ENCODE measurements at places on chromosomes 16 and 17.

DNA sequence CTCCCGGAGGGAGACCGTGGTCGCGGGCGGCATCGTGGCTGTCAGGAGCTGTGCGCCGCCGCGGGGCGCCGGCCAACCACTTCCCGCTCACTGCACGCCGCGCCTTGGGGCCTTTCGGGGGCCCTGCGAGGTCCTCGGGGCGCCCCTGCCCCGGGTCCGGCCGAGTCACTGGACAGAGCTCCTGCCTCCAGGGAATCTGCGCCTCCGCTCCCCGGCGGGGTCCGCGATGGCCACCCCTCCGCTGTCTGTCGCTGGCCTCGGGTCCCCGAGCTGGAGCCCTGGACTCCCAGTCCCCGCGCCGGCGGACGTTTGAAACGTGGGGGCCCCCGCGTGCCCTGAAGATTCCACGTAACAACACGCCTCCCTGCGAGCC is at the start of gene QRICH2:
Gene QRICH2 (minus strand): TSS at position 311 of the 373 bp plus-strand sequence. CDS start 278 bp downstream, at position 33.
- no peak for DNase-seq

DNA sequence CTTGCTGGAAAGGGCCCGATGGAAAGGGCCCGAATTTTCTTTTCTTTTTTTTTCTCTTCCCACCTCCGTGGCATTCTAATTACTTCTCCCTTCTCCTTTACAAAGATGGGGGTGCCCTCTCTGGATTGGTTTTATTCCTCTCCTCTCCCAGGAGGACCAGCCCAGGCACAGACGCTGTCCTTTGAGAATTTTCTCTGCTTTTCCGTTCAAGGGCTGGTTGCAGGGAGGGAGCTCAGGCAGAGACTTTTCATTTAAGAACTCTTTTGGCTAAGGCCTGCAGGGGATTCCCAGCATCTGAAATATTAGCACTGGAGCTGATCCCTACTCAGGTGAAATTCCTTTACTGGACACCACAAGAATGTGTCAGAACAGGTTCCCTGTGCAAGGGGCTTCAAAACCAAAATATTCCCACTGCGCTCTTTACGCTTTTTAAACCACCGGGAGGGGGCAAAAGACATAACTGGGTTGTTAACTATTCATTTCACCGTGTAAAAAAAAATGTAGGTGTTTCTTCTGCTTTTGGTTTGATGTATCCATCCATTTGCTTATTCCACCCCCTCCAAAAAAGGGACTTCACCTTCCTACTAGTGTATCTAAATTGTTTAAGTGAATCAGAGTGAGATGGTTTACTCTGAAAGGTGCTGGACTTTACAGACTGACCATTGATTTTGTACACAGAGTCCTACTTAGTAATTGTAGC is 1.4 kb downstream of the NFAT5 start:
- no peak for DNase-seq

- DNase-seq = no peak
Observed at GRCh38 chr16:54822492-54822891, 108.2 kb upstream of the IRX5 start.

- DNase-seq = no peak
Observed at GRCh38 chr17:67571478-67571877, 146.3 kb upstream of the NOL11 start.

DNA sequence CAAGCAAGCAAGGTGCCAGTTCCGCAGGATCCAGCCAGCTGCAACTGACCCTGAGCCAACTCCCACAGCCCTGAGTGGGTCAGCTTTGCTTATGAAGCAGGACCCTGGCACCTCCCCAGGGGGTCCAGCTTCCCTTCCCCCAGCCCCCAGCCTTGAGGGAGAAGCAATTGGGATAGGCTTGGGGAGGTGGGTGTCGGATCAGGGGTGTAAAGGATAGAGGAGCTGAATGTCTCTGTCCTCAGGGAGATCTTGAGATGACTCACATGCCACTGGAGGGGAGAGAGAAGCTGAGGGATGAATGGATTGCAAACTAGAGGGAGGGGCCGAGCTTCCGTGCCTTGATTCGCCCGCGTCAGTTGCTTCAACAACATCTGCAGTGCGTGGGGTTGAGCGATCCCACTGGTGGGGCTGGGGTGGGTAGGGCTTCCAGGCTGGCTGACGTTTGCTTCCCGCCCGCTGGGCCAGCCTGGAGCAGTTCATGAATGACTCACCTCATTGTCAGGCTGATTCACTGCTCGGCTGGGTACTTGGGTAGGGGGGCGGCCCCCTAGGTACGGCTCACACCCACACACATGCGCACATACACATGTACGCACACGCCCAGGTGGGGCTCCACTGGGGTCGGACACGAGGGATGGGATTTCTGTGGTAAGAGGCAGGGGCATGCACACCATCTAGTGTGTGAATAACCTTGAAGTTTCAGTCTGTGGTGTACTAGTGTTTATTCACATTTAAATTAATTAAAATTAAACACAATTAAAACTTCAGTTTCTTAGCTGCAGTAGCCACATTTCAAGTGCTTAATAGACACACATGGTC is 3.6 kb upstream of the HROB start:
- peak; percentile 46 for DNase-seq

GRCh38 chr16:17026600-17027242 is 444.0 kb downstream of the XYLT1 start:
- peak; percentile 32 for DNase-seq

GRCh38 chr16:19033761-19034160 is 33.7 kb upstream of the COQ7 start:
- no peak for DNase-seq

DNA sequence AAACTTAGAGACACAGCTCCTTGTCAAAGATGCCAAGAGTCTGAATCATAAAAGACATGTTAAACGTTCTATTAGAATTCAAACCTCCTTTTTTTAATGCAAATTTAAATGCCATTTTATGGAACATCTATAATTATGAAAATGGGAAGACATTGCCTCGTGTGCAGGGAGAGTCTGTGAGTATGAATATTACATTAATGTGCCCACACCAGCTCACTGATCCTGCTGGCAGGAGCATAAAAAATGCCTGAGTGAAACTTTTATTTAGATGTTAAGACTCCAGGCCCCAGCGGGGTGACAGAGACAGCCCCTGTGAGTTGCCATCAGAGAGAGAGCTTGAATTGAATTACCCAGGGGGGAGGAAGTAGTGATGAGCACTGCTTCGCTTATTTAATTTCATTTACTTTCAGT is 84.8 kb downstream of the SNX11 start:
- DNase-seq = no peak

- no peak for DNase-seq
Observed at GRCh38 chr17:51354936-51355335, 94.6 kb downstream of the UTP18 start.

DNA sequence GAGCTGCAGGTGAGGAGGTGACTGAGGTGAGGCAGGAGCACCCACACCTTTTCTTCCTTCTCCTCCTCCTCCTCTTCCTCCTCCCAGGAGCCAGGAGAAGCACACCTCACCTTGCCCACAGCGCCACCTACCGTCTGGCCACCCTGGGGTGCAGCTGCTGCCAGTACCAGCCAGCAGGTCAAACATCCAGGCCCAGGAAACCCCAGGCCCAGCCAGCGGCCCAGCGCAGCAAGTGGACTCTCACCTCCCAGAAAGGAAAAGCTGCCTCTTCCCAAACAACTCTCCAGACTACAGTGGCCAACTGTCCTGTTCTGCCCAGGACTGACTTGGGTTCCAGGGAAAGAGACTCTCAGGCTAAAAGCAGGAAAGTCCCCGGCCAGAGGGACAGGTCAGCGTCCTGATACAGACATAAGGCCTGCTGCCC is 22.7 kb downstream of the PEMT start:
- DNase-seq = peak; percentile 47

- DNase-seq = no peak
Observed at GRCh38 chr17:79825580-79825921, 13.7 kb downstream of the CBX4 start.

GRCh38 chr17:74920642-74921025 is 2.4 kb downstream of the USH1G start:
- no peak for DNase-seq

- DNase-seq = peak; percentile 31
Observed at GRCh38 chr17:1484676-1485422, 7.6 kb downstream of the MYO1C start.

DNA sequence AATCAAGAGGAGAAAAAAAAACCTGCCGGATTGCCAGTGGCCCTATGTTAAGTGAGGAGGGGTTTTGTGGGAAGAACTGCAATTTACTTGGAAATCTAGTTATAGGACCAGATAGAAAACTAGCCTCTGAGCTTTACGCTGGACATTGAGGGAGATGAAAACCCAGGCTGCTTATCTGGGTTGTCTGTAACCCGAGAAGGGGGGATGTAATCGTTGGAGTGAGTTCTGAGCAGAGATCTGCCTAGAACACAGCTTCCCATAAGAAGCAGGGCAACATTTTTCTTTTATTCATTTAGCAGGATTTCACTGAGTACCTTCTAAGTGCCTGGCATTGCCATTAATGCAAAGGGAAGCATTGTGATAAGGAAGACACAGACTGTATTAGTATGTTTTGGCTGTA is 70.6 kb downstream of the KATNIP start:
- no peak for DNase-seq

DNA sequence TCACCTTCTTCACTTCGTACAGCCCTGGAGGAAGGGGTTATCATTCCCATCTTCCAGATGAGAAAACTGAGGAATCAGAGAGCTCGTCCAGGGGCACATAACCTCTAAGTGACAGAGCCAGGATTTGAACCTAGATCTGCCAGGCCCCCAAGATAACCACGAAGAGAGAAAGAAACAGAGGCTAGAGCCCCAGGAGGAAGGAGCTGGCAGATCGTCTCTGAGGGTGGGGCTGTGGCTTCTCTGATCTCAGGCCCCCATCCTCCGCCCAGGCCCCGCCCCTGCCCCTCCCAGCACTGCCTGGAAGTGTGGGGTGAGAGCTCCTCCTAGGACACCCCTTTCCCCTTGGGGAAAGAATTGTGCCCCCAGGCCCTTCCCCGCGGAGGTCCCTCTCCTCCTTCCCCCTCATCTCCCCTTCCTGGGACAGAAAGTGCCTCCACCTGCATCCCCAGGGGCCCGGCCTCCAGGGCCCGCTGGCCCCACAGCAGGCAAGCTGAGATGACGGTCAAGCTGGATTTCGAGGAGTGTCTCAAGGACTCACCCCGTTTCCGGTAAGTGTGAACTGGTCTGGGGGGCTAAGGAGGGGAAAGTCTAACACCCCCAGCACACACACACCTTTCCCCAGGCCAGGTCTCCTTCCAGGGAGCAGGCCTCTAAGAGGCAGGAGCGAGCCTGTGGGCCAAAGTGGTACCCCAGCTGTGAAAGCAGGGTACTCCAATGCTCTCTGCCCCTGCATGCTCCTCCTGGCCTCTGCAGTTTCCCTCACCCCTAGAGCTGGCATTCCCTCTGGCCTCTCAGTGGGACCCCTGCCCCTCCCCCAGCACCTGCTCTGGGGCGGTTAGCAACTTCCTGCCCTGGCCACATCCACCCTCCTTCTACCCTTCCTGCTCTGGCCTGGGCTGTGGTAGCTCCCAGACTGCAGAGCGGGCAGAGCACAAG is at the start of gene ACAP1:
Gene ACAP1 (plus strand): TSS at position 290 of the 936 bp plus-strand sequence. CDS start 206 bp downstream, at position 496.
- DNase-seq = peak; percentile 80

- no peak for DNase-seq
Observed at GRCh38 chr16:78494674-78495073, 395.2 kb downstream of the WWOX start.

GRCh38 chr16:56424791-56425438 is 430 bp downstream of the AMFR start:
- DNase-seq = peak; percentile 23

DNA sequence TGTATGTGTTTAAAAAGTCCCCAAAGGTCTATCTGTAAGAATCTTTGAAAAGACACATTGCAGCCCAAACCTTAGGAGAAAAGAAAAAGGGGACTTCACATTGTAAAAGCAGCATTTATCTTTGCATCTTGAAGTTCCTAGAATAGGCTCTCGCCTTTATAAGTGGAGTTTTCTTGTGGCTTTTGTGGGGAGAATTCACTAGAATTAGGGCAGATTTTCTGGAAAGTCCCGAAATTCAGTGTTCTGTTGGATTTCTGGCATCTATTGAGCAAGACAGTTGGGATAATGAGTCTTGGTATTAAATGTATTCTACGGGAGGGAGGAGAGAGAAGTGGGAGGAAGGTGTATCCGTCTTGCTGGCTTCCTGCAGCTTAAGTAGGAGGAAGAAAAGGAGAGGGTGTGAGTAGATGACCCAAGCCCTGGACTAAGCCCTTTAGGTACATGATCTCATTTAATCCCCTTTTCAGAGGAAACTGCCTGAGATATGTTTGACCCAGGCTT is 62.6 kb downstream of the PRKCA start:
- no peak for DNase-seq

GRCh38 chr17:73630531-73630930 is 13.7 kb downstream of the SDK2 start:
- no peak for DNase-seq

- no peak for DNase-seq
Observed at GRCh38 chr16:68227850-68228553, 7.9 kb downstream of the ESRP2 start.

- no peak for DNase-seq
Observed at GRCh38 chr16:52090080-52090479, 456.9 kb downstream of the TOX3 start.

GRCh38 chr16:49921791-49922456 is 66.0 kb upstream of the ZNF423 start:
- DNase-seq = peak; percentile 23

DNA sequence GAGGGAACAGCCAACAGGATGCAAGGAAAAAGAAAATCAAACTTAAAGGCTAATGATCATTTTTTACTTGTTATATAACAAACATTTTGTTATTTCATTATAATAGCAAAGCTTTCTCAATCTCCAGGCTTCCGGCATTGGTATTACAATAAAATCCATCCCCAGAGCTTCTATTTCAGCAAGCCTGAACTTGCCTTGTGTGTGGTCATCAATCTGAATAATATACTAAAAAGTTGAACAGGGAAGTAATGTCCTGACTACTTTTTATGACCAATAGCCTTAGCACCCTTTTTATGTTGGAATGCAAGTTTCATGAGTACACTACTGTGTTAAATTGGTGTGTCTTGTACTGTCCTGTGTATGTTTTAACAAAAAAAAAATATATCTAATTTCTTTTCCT is 27.1 kb upstream of the VWA3A start:
- DNase-seq = no peak

DNA sequence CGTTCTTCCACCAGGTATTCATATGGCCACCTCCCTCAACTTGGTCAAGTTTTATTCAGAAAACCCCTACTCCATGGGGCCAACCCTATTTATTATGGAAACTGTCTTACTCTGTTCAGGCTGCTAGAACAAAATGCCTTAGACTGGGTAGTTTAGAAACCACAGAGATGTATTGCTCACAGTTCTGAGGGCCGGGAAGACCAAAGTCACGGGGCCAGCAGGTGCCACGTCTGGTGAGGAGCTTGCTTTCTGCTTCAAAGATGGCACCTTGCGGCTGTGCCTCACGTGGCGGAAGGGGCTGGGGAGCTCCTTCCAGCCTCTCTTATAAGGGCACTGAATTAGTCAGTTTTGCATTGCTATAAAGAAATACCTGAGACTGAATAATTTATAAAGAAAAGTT is 74.3 kb downstream of the AXIN2 start:
- no peak for DNase-seq

- peak; percentile 32 for DNase-seq
Observed at GRCh38 chr17:32007463-32008298, 498 bp downstream of the LRRC37B start.

- DNase-seq = no peak
Observed at GRCh38 chr17:9702914-9703780, 57.8 kb downstream of the USP43 start.

GRCh38 chr17:6514371-6514770 is 42.0 kb downstream of the PITPNM3 start:
- no peak for DNase-seq

- DNase-seq = no peak
Observed at GRCh38 chr16:67539271-67539670, 10.6 kb downstream of the RIPOR1 start.

All from activated T-helper 2 cell treated with anti-CD3 and anti-CD28 coated beads, Interferon-gamma antibody, Interleukin-2, Interleukin-4, amounts not matched to agents 10 μg/mL and 5 μg/mL and 100 μg/mL, durations not matched to agents 14 hours and 24 hours and 36 hours (primary cell).